ENCODE measurements at places on chromosomes 12 and 14.

DNA sequence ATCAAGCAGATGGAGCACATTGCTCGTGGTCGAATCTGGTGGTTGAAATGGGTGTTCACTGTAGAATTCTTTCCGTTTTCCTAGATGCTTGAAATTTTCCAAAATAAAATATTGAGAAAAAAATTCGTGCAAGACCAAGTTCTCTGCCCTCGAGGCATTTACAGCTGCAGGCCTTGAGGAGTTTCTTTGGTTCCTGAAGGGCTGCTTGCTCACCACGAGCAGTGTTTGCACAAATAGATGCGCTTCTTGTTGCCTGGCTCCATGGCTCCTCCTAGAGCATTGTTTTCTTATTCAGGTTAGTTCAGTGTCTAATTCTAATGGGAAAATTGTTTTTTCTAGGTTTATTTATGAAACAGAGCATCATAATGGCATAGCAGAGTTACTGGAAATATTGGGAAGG is 74.5 kb upstream of the DYNC1H1 start:
- DNase-seq = no peak

GRCh38 chr12:118773956-118774723 is 207.2 kb upstream of the SRRM4 start:
- DNase-seq = no peak

GRCh38 chr12:400828-401227 is 616 bp upstream of the CCDC77 start:
- DNase-seq = no peak

- DNase-seq = no peak
Observed at GRCh38 chr14:86973177-86973576, 1019.8 kb downstream of the GALC start.

- no peak for DNase-seq
Observed at GRCh38 chr12:93827669-93828068, 150.5 kb downstream of the CRADD start.

DNA sequence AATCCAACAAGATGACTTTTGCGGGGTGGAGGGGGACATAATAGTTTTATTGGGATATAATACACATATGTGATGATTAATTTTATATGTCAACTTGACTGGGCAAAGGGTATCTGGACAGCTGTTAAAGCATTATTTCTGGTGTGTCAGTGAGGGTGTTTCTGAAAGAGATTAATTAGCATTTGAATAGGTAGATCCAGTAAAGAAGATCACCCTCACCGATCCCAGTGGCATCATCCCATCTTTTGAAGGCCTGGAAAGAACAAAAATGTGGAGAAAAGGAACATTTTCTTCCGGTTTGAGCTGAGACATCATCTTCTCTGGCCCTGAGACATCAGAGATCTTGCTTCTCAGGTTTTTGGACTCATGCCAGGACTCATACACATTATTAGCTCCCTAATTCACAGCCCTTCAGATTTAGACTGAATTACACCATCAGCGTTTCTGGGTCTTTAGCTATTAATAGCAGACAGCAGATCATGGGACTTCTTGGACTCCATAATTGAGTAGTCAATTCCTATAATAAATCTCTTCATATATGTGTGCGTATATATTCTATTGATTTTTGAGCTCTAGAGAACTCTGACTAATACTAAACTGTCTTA is 283.6 kb downstream of the PCNX1 start:
- no peak for DNase-seq
